Upper lobe of right lung (tissue), 1 donor: ENCODE measurements at places on chromosomes 13 and 19.
A peak's percentile ranks its signal among the peaks of the same experiment; 100 is the strongest.

DNA sequence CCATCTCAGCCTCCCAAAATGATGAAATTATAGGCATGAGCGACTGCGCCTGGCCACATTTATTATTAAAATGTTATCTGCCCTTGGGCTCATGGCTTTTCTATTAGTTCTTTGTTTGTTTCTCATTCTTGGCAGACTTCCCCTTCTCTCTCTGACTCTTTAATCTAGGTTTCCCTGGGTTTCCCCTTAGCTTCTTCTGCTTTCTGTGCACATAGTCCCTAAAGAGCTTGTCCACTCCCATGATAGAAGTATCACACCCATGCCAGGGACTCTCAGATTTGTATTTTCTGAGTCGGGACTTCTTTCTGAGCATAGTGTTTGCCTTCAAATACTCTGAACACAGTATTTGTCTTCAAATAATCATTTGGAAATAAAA, 38.6 kb upstream of the ITM2B start:
- H3K4me3 ChIP-seq, result no peak overlapping the region
- no peaks in the 10 kb centered on the region for H3K4me1 ChIP-seq
- H3K27me3 ChIP-seq, result no peaks in the 10 kb centered on the region
- H3K36me3 ChIP-seq, result no peaks in the 10 kb centered on the region
- DNase-seq, result no peak

GRCh38 chr19:13978351-13979243, 26.3 kb downstream of the DCAF15 start:
- peak overlapping the region; percentile 48 for H3K4me3 ChIP-seq
- H3K27me3 ChIP-seq, result no peaks in the 10 kb centered on the region

GRCh38 chr19:33503433-33504057, 18.0 kb downstream of the PEPD start:
- no peak overlapping the region for H3K27ac ChIP-seq
- H3K27me3 ChIP-seq, result no peaks in the 10 kb centered on the region
- peaks cover 18% of the 10 kb centered on the region for H3K36me3 ChIP-seq
- no peak overlapping the region for H3K4me3 ChIP-seq

- peaks cover 57% of the 10 kb centered on the region for H3K4me1 ChIP-seq
- peak overlapping the region; percentile 13 for H3K4me3 ChIP-seq
- H3K27me3 ChIP-seq, result no peaks in the 10 kb centered on the region
- no peak for DNase-seq
- H3K36me3 ChIP-seq, result peaks cover 9% of the 10 kb centered on the region
These were observed 6.4 kb downstream of the LYL1 start for GRCh38 chr19:13095934-13096927.

DNA sequence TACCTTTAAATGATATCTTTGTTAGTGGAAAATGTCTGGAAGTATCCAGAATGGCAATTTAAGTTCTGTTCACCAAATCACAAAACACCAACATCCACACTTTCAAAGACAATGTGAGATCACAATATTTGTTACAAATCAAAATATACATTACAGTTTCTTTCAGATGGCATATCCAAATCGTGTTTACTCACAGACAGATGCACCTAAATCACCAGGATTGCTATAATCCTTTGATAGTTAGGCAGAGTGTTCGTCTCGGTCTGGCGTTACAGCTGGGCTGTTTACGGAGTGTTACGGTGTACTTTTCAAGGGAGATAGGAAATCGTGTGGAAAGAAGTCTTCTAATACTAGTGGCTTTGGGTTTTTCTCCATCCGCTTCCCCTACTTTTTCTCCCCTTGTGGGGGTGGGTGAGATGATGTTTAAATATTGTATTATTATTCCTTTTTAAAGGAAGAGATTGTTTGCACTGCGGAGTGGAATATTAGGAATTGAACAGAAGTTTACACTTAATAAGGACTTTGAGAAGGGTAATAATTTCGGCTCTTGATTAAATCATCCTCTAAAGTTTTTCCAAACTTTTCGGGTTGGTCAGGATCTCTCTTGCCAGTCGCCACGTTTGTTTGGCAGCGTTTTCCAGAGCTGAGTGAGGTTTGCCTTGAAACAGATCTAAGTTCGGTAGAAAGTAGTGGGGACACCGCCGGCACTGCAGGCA, 1.8 kb downstream of the MAB21L1 start:
- peaks cover 5% of the 10 kb centered on the region for H3K4me1 ChIP-seq
- no peak for DNase-seq
- no peak overlapping the region for H3K27ac ChIP-seq
- no peak overlapping the region for H3K4me3 ChIP-seq
